ENCODE measurements at places on chromosomes 5 and 9.

DNA sequence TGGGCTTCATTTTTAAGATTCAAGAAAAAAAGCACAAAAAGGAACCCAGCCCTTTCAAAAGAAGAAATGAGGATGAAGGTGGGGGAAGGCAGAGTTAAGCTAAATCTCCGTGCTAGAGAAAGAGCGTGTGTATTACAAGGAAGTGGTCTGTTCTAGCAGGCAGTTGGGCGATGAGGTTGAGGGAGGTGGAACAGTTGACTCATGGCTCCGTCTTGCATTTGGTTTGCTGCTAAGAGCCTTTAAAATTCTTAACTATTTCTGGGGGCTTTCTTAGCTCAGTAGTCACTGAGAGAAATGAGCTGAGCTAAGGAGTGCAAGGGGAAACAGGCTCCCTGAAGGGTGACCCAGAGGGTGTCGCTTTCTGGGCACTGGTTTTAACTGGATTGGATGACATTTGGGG lies 117.4 kb downstream of the GCNT1 start:
- no peak for DNase-seq

GRCh38 chr5:19733612-19734495 lies 254.1 kb downstream of the CDH18 start:
- no peak for DNase-seq

DNA sequence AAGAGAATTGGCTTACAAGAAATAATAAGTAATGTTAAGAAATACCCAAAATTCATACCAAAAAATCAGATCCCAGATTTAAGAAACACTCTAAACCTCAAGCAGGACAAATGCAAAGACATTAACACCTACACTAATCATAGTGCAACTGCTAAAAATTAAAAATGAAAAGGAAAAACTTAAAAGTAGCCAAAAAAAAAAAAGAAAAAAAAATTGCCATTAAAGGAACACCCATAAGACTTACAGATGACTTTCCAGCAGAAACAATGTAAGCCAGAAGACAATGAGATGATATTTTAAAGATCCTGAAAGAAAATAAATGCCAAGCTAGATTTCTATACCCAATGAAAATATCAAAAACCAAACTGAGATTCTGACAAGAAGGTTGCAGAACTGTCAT lies 101.5 kb downstream of the DENND1A start:
- no peak for DNase-seq

- DNase-seq: no peak
Observed at GRCh38 chr5:115087951-115088350, 81.8 kb downstream of the TRIM36 start.
